ENCODE measurements at places on chromosomes 4 and X.

- no peak for DNase-seq
Observed at GRCh38 chrX:129958083-129958465, 24.4 kb upstream of the BCORL1 start.

DNA sequence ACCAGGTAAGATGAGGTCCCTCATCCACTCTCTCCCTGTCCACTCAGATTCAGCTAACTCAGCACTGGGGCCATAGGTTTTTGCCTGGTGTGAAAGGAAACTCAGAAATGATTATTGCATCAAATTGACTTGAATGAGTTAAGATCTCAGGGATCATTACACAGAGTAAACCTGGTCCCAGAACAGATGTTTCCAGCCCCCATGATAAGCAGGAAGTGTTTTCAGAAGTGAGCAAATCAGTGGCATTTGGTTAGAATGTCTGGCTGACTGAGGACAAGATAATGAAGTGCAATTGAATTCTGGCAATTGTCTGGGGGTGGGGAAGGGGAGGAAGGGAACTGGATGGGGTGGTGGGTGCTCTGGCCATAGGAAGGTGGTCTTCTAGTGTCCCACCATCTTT is 108.0 kb downstream of the CHIC2 start:
- DNase-seq = no peak

DNA sequence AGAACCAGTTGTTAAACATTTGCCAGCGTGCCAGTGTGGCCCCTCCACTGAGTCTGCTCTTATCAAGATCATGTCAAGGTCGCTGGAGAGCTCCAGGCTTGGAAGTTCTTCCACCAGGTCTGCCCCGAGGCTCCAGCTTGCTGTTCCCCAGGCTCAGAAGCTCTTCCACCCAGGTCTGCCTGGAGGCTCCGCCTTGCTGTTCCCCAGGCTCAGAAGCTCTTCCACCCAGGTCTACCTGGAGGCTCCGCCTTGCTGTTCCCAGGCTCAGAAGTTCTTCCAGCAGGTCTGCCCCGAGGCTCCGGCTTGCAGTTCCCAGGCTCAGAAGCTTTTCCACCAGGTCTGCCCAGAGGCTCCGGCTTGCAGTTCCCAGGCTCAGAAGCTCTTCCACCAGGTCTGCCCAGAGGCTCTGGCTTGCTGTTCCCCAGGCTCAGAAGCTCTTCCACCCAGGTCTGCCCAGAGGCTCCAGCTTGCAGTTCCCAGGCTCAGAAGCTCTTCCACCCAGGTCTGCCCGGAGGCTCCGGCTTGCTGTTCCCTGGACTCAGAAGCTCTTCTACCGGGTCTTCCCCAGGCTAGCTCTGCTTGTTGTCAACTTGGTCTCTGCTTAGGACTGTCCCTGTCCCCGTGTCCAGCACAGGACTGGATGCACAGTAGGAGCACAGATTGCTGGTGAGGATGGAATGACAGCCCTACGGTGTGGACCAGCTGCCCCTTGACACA is 54.4 kb downstream of the HMX1 start:
- no peak for DNase-seq

DNA sequence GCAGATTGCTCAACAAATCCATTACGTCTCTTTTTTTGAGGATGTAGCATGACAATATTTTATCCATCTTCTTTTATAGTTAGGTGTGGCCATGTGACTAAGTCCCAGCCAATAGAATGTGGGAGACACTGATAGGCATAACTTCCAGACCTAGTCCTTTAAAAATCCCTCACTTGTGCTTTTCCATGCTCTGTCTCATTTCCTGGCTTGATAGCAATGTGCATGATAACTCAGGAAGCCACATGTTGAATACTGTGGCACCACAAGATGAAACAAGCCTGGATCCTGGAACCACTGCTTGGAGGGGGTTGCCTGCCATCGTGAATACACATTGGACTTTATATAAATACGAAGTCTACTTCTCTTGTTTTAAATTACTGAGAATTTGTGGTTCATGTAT is 184.0 kb upstream of the NEIL3 start:
- no peak for DNase-seq

DNA sequence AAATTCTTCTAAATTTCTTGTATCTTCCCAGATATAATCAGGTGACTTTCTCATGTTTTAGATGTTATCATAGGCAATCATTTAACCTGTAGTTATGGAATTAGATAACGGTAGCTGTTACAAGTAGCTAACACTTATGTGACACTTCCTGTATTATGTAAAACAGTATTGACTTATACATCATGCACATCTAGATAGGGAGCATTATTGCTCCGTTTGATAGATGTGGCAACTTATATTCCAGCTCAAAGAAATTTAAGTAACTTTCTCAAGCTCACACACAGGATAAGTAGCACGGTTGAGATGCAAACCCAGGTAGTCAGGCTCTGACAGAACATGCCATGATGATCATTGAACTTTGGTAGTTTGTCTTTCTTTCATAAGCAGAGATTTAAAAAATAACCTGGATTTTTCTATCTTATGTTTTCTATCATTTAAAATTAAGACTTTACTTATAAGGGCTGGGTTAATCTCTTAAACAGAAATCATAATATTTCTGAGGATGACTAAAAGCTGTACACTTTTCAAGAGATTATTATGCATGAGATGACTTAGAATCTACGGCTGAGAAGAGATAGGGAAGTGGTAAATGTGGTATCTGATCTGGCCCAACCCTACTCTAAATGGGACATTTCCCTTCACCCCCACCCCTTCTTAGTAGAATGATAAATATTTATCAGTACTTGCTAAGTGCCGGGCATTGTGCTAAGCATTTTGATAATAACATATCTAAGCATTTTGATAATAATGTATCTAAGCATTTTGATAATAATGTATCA is 69.1 kb upstream of the HPGD start:
- no peak for DNase-seq

DNA sequence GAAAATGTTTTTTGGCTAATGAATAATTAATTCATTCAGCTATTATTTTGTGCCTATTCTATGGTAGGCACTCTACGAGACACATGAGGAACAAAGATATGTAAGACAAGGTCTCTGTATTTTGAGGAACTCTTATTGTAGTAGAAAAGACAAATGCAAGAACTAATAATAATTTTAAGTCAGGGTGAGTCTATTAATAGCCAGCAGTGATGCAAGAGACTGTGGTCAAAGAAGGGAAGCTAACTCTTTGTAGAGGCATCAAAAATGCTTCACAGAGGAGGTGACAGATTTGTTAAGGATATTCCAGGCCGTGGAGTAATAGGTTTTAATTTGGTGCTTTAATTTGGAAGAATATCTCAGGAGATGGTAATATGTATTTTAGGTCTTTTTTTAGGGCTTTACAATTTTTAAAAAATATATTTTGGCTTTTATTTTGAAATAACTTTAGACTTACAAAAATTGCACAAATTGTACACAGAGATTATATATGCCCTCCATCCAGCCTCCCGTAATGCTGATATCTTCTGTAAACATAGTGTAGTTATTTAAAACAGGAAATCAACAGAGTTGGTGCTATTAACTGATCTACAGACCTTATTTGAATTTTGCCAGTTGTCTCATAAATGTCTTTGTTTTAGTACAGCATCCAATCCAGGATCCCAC is 48.1 kb downstream of the DCLK2 start:
- DNase-seq = no peak

GRCh38 chrX:110381216-110381615 is 22.6 kb downstream of the RTL9 start:
- DNase-seq = no peak

DNA sequence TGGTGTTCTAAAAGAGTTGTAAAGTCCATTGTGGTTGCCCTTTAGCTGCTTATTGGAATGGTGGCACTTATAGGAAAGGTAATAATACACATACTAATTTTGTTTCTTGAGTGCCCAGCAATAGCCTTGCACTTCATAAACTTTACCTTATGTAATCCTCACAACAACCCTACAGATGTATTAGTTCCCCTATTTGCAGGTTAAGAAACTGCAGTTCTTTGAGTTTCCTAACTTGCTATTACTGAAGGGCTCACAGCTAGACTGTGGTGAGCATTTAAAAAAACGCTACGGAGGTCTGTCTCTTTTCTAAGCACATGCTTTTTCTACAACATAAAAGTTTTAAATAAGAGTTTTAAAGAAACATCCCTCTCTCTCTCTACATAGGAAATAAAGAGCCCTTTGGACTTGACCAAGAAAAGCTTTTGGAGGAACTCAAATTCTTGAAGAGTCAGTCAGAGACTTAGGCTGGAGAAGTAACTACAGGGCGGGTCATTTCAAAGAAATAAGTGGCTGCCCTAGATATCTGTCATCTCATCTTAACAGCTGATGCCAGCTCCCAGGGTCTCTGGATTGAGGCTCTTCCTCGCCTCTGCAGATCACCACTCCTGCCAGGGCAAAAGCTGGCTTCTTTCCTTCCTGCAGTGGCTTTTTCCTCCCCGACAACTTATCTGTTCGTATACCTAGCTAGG is 42.0 kb upstream of the FBXW7 start:
- DNase-seq = no peak

DNA sequence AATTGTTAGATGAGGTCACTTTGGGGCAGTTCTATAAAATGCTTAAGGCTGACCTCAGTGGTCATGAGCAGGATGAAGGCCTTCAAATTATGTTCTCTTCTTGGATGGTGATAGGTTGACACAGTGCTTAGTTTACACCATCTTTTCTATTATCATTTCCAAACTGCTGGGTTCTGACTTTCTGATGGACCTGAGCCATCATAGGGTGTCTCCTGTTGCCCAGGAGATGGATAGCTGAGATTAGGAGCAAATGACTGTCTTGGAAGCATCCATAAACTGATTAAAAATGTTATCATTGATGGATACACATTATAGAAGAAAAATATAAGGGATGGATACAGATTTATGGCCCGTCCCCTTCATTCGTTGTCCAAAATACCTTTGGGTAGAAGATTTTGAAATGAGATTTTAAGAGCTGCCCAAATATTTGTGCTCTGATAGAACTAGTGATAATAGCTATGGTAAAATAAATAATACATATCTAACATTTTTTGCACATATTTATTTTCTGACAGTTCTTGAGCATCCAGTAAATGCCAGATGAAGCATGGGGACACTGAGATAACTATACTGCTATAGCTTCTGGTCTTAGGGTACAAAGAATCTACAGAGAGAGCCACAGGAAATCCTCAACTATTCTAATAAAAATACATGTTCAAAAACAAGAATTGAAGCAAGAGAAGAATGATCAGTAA is 839.4 kb upstream of the LCORL start:
- no peak for DNase-seq

DNA sequence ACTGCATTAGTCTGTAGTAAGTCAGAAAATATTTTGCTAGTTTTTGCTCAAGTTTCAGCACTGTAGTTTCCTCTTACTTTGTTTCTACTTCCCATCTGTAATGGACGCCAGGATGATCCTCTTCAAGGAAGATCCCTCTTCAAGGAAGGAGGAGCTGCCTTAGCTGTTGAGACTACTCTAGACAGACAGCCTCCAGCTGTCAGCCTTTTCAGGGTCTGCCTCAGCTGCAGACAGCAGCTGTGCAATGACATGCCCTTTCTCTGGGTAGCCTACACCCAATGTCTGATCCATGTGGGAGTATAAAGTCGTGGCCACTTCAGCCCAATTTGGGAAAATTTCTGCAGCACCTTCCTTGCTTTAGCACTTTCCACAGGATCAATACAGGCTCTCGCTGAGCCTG is 281.0 kb upstream of the MAOA start:
- DNase-seq = no peak

GRCh38 chr4:1236103-1236641 is 12.8 kb downstream of the CTBP1 start:
- no peak for DNase-seq

DNA sequence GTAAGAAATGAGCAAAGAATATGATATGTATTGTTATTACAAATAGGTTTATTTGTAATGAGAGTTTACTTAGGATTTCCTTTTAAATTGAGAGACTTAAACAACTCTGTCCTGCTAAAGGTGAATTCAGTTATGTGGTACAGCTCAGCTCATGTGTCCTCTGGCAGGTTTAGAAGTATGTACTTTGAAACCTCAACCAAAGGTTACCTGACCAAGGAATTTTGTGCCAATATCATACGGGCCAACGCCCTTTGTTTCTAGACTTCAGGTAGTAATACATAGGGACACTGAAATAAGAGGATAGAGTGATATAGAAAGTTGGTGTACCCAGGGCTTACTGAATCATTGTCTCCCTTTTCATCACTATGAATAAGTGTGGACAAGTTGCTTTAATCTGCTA is 25.7 kb downstream of the SLAIN2 start:
- no peak for DNase-seq

DNA sequence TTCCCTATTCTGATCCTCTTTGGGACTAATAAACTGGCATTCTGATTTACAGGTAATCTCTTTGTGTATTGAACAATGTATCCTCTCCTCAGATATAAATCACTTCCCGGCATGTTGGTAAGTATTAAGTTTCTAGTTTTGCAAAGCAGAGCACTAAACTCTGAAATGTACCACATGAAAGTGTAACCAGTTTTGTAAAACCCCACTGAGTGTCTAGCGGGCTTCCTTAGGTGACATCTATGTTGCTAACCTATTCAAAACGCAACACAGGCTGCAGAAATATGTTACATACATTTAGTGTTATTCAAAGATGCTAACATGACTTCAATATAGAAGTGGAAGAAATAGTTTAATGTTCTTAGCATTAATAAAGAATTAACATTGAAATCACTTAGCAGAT is 25.2 kb downstream of the DNAJB14 start:
- DNase-seq = no peak

GRCh38 chr4:73772363-73772762 is 32.0 kb downstream of the CXCL8 start:
- no peak for DNase-seq

DNA sequence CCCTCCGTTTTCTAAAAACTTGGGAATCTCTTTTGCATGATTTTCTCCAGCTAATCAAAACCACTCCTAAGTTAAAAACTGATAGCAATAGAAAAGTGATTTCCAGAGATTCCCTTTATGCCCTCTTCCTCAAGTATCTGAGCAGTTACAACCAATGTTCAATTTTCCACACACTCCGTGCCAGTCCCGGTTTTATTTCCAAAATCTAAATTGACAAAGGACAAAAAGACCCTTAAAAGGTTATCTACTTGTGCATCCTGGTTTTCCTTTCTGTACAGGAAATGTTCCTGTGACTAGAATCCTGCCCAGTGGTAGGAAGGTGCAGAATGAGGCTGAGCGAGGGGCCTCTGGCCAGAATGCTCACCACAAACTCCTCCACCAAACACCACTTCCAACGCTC is 1.3 kb downstream of the SFRP2 start:
- no peak for DNase-seq

GRCh38 chr4:168771251-168771650 is 238.8 kb downstream of the CBR4 start:
- DNase-seq = no peak

DNA sequence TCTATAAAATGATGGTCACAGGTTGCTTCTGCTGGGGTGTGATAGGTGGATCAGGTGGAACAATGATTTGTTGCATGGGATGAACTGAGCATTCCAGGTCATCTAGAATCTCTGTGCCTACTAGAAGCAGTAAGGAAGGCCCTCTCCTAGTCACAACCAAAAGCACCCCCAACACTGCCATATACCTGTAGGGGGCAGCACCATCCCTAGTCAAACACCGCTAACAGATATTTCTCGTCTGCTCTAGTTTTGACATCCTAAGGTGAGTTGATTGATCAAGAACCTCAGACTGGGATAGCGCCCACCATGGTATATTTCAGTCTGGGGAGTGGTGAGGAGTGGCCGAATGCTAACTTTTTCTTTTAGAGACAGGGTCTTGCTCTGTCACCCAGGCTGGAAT is 160.2 kb downstream of the NHS start:
- no peak for DNase-seq

GRCh38 chr4:119733431-119733830 is 104.8 kb upstream of the PDE5A start:
- DNase-seq = no peak
